ENCODE measurements at places on chromosomes 5 and 9. TPM values are rescaled to one million over a fixed set of nuclear protein-coding genes. Genes with fewer than 3 reads are reported as not detected.
A peak's percentile ranks its signal among the peaks of the same experiment; 100 is the strongest.

DNA sequence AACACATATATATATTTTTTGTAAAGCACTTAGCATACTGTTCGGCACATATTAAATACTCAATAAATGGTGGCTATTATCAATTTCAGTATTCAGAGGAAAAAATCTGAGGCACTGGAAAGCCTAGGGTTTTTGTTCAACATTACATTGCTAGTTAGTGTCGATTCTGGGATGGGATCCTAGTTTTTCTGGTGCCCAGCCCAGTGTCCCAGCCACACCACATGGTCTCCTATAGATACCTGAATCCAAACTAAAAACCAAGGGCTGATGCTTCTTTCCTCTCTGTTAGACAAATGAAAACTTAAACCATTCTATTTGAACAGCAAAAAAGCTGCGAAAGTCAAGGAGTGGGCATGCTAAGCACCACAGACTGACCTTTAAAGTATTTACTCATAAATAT lies 810.7 kb upstream of the DMAC1 start:
- no peak for DNase-seq

DNA sequence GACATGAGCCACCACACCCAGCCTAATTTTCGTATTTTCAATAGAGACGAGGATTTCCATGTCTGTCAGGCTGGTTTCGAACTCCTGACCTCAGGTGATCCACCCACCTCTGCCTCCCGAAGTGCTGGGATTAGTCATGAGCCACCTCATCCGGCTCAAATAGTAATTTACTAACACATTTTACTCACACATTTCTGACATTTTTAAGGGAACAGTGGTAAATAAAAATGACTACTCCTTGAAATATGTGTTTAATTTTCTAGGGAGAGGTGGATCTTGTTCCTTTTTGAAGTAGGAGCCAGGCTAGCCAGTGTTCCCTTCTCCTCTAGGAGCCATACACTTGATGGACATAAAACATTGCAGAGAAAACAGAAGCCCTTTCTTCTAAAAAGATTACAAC lies 55.2 kb upstream of the ERBIN start:
- no peak for DNase-seq

GRCh38 chr9:131697908-131698617 lies 41.8 kb downstream of the RAPGEF1 start:
- peak; percentile 75 for DNase-seq

Gene ZSWIM6
- 10.6 TPM for total RNA-seq

Gene SPATA31C1
- 0.10 TPM for total RNA-seq

- DNase-seq, result no peak
These were observed 277.8 kb downstream of the RAB3C start for GRCh38 chr5:58860680-58861079.

DNA sequence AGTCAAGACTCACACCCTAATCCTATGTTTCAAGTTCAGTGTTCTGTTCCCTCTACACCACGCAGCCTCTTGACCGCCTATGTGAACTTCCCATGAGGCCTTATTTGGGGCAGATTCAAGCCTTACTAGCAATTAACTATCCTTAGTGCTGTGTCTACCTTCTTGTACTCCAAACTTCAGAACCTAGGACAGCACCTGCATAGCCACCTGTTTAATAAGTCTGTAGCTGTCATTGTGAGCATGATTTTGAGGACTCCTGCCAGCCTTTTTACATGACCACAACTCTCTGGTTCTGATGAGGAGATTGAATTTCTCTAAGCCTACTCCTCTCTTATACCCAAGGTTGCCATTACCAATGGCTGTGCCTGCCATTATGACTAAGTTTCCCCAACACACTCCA lies 50.8 kb upstream of the PCSK1 start:
- peak; percentile 55 for DNase-seq

Gene CWC27
- total RNA-seq, result 29.7 TPM

Gene SPINK6
- not detected for total RNA-seq

DNA sequence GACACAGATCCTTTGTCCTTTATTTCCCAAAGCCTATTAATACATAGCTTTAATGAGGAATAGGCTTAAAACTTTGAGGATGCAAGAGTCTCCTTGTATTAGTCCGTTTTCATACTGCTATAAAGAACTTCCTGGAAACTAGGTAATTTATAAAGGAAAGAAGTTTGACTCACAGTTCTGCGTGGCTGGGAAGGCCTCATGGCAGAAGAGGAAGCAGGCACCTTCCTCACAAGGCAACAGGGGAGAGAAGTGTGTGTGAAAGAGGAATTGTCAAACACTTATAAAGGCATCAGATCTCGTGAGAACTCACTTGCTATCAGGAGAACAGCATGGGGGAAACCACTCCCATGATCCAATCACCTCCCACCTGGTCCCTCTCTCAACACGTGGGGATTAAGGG lies 5.4 kb upstream of the CLK4 start:
- DNase-seq, result no peak

Gene MEIKIN
- total RNA-seq, result not detected

Gene SAXO1
- not detected for total RNA-seq

- DNase-seq, result no peak
These were observed 256.6 kb upstream of the ITGA1 start for GRCh38 chr5:52531105-52531504.

Measured in SJCRH30 (cell line).